ENCODE measurements at places on chromosomes 5 and 9.

DNA sequence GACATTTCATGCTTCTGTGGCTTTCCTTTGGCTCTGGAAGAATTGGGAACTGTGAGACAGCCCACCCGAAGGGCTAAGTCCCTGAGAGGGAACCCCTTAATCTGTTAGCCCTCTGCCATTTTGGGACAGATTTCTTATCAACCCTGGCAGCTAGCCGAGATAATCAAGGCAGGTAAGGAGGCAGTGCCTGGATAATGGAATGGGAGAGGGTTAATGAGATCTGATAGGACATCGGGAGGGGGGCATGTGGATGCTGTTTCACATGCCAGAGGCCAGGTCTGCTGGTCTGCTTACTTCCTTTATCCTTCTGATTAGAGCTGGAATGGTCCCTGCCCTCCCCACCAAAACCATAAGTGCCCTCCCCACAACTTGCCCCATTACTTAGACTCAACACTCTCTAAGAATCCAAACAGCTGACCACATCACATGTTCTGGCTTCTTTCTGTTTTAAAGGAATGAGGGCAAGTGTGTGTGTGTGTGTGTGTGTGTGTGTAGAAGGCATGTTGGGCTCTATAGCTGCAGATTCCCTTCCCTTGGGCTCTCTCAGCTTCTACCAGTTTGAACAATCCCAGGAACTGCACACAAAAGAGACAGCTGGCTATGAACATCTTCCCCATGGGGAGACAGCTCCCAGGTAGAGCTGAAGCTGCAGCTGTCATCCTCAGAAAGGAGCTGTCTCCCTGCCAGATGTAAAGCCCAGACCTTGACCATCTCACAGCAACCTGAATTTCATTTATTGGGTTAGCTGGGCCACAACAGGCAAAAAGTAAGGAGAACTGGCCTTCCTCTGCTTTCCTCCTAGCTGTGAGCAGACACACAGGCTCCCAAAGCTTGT lies 221.3 kb downstream of the PIK3R1 start:
- no peak for DNase-seq

- DNase-seq: no peak
These were observed 206.9 kb downstream of the MELK start for GRCh38 chr9:36779582-36779981.

- no peak for DNase-seq
These were observed 23.4 kb upstream of the BARX1 start for GRCh38 chr9:93978551-93978950.

DNA sequence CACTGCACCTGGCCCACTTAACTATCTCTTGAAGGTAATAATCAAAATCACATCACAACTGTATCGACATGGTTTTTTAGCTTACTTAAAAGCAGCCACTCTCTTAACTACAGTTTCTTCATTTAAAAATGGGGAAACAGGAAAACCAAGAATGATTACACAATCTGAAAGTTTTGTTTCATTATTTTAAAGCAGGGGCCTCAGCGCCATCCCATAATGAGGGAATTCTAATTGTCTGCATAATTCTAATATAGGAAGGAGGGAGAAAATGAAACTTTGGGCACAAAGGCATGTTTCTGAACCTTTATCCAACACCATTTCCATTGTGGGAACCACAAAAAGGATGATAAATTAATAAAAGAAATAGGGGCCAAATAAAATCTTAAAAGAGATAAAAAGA lies 7.6 kb downstream of the HACD4 start:
- DNase-seq: no peak

DNA sequence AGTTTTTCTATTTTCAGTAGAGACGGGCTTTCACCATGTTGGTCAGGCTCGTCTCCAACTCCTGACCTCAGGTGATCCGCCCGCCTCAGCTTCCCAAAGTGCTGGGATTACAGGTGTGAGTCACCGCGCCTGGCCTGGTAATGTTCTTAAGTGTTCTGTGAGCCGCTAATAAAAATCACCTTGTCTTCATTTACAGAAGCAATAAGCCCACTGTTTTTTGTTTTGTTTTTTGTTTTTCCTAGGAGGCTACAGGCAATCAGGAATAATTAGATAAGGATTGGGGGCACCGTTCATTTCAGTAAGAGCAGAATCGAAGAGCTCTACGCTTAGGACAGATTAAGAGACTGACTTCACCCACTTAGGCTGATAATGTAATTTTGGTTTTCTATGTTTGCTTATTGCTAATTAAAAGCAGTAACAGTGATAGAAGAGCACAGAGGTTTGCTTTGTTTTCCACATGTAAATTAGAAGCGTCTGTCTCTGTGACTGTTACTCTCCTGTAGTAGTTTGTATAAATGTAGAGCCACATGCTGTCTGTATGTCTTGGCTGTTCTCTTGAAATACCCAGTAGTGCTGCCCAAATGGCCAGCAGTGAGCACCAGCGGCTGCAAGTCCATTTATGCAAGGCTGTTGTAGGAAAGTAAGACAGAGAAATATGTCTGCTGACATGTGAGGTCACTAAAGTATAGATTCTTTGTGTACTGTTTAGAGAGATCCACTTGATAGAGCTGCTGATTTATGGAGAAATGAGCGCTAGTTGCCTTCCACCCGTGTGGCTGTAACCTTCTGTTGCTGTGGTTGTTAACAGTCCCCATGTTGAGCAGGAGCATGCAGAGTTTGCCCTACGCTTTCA lies 30.5 kb downstream of the TRIO start:
- no peak for DNase-seq

DNA sequence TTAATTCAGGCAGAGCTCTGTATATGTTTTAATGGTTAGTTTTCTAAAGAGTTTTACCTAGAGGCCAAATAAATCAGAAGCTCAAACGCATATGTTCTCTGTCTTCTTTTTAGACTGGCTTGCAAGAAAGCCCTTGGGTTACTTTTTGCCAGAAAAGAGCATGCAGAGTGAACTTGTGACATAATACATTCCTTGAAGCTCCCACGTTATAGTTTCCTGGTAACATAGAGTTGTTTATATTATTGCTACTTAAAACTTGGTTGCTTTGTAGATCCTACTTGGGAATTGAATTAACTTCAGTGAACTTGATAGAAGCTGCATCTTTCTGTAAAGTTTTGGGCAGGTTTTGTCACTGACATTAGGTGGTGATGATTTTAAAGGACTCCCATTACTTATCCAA lies 102.9 kb downstream of the C9orf152 start:
- DNase-seq: no peak

DNA sequence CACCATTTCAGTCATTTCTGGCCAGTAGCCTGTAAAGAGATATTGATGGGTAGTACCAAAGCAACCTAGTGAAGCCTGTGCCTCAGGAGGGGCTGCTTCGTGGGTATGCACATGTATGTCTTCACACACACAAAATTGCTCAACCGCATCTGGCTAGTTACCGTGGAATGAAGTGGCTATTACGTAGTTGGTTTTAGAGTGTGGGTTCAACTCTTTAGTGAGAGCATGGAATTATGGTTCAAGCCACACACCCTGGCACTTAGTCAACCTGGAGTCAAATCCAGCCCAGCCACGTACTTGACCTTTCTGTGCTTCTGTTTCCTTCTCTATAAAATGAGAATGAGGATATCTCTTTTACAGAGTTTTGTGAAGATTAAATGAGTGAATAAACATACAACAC lies 174.9 kb downstream of the TTC39B start:
- DNase-seq: no peak

GRCh38 chr9:79663300-79663699 lies 91.5 kb downstream of the TLE4 start:
- no peak for DNase-seq

DNA sequence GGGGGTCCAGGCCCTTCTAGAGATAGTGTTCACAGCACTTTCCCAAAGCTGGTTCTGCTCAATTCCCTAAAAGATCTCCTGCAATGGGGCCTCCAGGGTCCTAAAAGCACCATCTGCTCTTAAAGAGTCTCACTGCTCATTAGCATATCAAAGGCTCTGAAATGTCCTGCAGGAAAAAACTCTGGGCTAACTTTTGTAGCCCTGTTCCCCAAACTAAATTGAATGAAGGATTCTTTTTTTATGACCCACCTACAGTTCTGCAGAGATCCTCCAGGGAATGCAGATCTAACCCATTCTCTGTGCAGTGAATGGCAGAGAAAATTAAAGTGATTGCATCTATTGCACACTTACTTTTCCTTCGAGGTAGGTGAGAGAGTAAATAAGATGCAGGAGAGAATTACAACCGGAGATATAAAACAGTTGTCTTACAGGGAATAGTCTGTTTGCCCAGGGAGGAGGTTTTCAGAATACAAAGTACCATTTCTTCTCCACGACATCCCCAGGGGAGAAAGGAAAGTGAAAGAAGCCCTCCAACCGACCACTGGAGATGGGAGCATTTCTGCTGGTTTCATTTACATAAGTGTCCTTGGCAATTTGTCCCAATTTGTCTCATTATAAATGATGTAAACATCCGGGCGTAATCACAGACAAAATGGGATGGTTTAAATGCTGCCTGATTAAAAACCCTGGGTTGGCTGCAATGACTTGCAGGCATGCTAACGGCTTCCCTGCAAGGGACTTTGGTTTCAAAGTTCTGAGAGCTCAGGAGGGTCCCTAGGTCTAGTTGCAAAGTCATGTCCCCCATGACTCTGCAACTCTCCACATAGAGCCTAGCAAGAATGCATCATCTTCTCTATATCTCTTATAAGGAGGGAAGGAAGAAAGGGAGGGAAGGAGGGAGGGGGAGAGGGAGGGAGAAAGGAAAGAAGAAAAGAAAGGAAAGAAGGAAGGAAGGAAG lies 114.0 kb downstream of the KCNIP1 start:
- DNase-seq: no peak

DNA sequence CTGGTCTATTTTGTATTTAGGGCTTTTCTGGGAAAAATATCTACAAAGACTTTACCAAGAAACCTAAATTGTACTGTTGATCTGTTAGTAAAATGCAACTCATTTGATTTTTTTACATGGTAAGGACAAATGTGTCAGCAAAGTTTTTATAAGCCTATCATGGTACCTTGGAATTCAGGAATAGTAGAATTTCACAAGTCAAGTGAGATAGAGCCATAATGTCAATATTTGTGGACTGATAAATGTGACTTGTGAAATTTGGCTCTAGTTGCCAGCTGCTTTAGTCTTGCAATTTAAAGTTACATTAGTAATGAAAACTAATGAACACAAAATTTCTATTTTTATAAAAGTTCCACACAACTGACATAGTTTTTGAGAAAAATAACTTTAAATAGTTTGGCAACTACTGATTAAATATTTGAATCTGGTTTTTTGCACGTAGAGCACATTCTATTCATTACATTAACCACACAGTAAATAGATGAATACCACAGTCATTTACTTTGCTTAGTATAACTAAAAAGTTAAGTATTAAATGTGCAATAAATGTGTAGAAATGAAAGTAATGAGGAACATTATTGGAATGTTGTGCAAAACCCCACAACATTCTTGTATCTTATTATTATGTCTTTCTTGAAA lies 41.2 kb upstream of the RIOK2 start:
- DNase-seq: no peak
